Nasal cavity respiratory epithelium epithelial cell of viscerocranial mucosa (primary cell): ENCODE measurements at places on chromosomes 4 and X. TPM values are rescaled to one million over a fixed set of nuclear protein-coding genes. Genes with fewer than 3 reads are reported as not detected.

The GPC4 gene
- total RNA-seq = 0.34 and 6.0 TPM in 2 replicates

The XKRX gene
- total RNA-seq = 0.64 and 1.0 TPM in 2 replicates

The HNRNPH2 gene
- total RNA-seq = 79.2 and 105 TPM in 2 replicates

The MAGEE1 gene
- 0.34 and 1.6 TPM in 2 replicates for total RNA-seq

The TEX13B gene
- total RNA-seq = not detected in 2 replicates

The EXOC1L gene
- total RNA-seq = not detected in 2 replicates

The SYP gene
- total RNA-seq = under 0.01 TPM in 1 of 2 replicates, not detected in the other

The GLRA2 gene
- not detected in 2 replicates for total RNA-seq

The TMEM47 gene
- 1.4 and 14.5 TPM in 2 replicates for total RNA-seq

The GLUD2 gene
- 0.34 and 0.93 TPM in 2 replicates for total RNA-seq

The TCEAL3 gene
- 4.7 and 5.5 TPM in 2 replicates for total RNA-seq

The CXorf49 gene
- not detected in 2 replicates for total RNA-seq

The IBSP gene
- not detected in 2 replicates for total RNA-seq

The PNMA5 gene
- not detected in 2 replicates for total RNA-seq

The SMIM31 gene
- not detected in 2 replicates for total RNA-seq

The ABCG2 gene
- 0.21 and 0.68 TPM in 2 replicates for total RNA-seq

The MXD4 gene
- 4.8 and 28.5 TPM in 2 replicates for total RNA-seq

The POF1B gene
- total RNA-seq = 2.4 and 8.6 TPM in 2 replicates

The TAF7L gene
- under 0.01 and 0.14 TPM in 2 replicates for total RNA-seq

The BRCC3 gene
- 12.0 and 23.3 TPM in 2 replicates for total RNA-seq
